ENCODE measurements at places on chromosomes 6 and 20. TPM values are rescaled to one million over a fixed set of nuclear protein-coding genes. Genes with fewer than 3 reads are reported as not detected.

GRCh38 chr6:68427630-68428029 is 207.5 kb upstream of the ADGRB3 start:
- H3K27me3 ChIP-seq = no peaks in the 10 kb centered on the region
- no peaks in the 10 kb centered on the region for H3K4me1 ChIP-seq
- H3K27ac ChIP-seq = no peak overlapping the region
- H3K36me3 ChIP-seq = no peaks in the 10 kb centered on the region
- H3K4me3 ChIP-seq = no peak overlapping the region

The GRIK2 gene
- 0.45 TPM for total RNA-seq

The POPDC3 gene
- not detected for total RNA-seq

DNA sequence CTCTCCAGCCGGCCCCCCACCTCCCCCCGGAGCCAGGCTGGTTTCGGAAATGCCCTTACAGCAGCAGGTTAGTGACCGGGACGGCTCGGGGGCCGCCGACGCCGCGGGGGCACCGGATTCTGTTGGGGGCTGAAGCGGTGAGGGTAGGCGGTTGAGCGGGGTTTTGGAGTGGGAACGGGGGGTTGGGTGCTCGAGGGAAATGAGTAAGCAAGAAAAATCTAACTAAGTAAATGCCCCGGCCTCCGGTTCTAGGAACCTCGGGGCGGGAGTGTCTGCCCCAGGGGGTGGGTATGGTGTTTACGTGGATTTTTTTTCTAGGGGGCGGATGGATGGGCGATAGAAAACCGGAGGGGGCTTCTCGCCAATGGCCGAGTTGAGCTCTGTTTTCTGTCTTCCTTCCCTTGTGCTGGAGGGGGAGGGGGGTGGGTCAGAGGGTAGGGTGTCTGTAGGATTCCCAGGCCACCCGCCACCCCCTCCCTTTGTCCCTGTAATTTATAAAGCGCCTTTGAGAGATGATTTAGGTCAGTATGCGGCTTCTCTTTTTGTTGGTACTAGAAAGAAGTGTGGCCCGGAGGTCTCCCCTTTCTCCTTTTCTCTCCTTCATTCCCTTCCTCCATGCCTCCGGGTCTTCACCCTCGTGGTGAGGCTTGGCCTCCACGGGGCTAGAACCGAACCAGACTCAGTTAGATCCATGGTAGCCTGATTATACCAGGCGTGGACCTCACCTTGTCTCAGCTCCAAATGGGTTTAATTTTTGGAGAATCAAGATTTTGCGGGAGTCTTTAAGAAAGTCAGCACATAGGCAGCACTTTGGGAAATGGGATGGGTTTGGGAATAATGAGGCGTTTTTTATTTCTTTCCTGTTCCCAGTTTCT is 2.3 kb downstream of the E2F3 start:
- H3K4me3 ChIP-seq = peak overlapping the region; percentile 74
- H3K27ac ChIP-seq = peak overlapping the region; percentile 91
- H3K27me3 ChIP-seq = no peaks in the 10 kb centered on the region
- DNase-seq = peak; percentile 34
- no peaks in the 10 kb centered on the region for H3K4me1 ChIP-seq
- no peaks in the 10 kb centered on the region for H3K36me3 ChIP-seq

The C6orf15 gene
- total RNA-seq = not detected

The PRDM1 gene
- total RNA-seq = 16.2 TPM

DNA sequence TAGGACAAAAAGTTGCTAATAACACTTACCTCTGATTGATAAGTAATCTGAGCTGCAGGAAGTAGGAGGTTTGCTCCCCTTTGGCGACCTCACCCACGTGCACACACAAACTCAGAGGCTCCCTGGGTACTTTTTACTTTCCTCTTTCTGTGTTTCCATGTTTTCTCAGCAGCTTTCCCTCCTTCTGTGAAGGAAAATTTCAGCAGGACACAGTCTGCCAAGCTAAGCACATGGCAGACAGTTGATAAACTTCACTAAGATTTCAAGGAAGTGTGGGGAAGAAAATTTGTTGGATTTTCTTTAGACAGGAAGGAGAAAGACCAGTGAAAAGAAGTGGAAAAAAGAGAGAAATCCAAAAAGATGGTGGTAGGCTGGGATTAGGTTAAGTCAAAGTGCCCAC is 215.5 kb upstream of the ARG1 start:
- no peak overlapping the region for H3K27ac ChIP-seq
- no peak overlapping the region for H3K4me3 ChIP-seq
- no peaks in the 10 kb centered on the region for H3K4me1 ChIP-seq
- H3K36me3 ChIP-seq = no peaks in the 10 kb centered on the region

The VGLL2 gene
- total RNA-seq = not detected

The ASF1A gene
- 9.9 TPM for total RNA-seq

The ANKEF1 gene
- 9.4 TPM for total RNA-seq

GRCh38 chr20:20561841-20562240 is 150.6 kb downstream of the RALGAPA2 start:
- DNase-seq = no peak
- H3K36me3 ChIP-seq = peaks cover 44% of the 10 kb centered on the region
- no peaks in the 10 kb centered on the region for H3K4me1 ChIP-seq
- no peak overlapping the region for H3K4me3 ChIP-seq

The SLC22A2 gene
- not detected for total RNA-seq

- H3K36me3 ChIP-seq = peaks cover 12% of the 10 kb centered on the region
- H3K4me3 ChIP-seq = no peak overlapping the region
- DNase-seq = no peak
Observed at GRCh38 chr6:654136-654535, 2.8 kb downstream of the HUS1B start.

DNA sequence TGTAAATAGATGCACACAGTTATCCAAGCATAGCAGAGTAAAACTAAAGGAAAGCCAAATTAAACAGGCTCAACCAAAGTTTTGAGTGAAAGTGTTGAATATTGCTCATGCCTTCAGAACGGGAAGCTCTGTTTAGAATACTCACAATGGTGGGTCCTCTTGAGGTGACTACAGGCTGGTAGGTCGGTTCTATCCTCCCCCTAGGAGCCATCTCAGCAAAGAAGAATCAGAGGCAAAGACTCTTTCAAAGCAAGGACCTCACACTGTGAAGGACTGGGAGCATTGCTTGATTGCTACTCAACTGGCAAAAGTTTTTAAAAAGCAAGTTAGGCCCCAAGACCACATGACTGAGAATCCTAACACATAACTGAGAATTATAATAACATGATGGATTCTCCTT is 88.4 kb upstream of the JAG1 start:
- H3K27me3 ChIP-seq = no peaks in the 10 kb centered on the region
- no peaks in the 10 kb centered on the region for H3K36me3 ChIP-seq
- peaks cover 4% of the 10 kb centered on the region for H3K4me1 ChIP-seq
- no peak for DNase-seq
- no peak overlapping the region for H3K27ac ChIP-seq

DNA sequence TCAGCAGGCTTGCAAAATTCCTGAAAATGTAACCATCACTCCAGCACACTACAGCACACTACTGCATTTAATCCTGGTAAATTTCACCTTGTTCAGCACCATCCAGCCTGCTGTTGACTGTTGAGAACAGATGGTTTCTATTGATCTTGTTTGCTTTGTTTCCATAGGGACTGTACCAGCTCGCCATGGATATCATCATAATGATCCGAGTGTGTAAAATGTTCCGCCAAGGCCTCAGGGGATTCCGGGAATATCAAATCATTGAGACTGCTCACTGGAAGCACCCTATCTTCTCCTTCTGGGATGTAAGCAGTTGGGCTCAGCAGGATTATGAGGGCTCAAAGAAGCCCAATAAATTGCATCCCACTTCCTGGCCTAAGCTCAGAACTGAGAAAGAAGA is 4.1 kb downstream of the CNBD2 start:
- H3K36me3 ChIP-seq = no peaks in the 10 kb centered on the region
- H3K4me3 ChIP-seq = no peak overlapping the region
- DNase-seq = no peak
- no peaks in the 10 kb centered on the region for H3K27me3 ChIP-seq
- no peaks in the 10 kb centered on the region for H3K4me1 ChIP-seq

DNA sequence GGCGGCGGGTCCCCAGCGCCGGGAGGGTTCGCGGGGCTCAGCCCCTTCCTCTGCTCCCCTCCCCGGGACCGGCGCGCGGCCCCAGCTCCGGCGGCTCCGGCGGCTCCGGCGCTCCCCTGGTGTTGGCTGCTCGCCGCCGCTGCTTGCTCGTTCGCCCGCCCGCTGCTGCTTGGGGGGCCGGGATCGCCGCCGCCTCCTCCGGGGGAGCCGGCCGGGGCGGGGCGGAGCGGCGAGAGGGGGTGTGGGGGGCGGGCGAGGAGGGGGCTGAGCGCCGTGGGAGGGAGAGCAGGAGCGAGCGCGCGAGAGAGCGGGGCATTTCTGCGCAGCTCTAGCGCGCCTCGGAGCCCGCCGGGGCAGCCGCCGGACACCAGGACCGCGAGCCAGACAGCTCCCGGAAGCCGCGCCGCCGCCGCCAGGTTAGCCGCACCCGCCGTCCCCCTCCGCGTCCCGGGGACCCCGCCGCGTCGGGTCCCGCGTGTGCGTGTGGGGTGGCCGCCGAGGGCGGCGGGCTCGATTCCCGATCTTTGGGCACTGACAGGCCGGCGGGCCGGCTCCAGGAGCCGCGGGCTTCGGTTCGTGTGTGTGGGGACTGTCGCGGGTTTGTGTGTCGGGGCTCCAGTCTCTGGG is 62.0 kb upstream of the EPB41L1 start:
- DNase-seq = peak; percentile 53
- H3K4me1 ChIP-seq = peaks cover 54% of the 10 kb centered on the region
- H3K27me3 ChIP-seq = peaks cover 31% of the 10 kb centered on the region
- H3K36me3 ChIP-seq = no peaks in the 10 kb centered on the region
- H3K4me3 ChIP-seq = peak overlapping the region; percentile 74

GRCh38 chr6:138310821-138311220 is 66.9 kb upstream of the SMIM28 start:
- H3K36me3 ChIP-seq = peaks cover 38% of the 10 kb centered on the region
- no peak for DNase-seq
- H3K27ac ChIP-seq = no peak overlapping the region
- no peaks in the 10 kb centered on the region for H3K27me3 ChIP-seq
- no peak overlapping the region for H3K4me3 ChIP-seq
- peaks cover 32% of the 10 kb centered on the region for H3K4me1 ChIP-seq

- DNase-seq = peak; percentile 28
- H3K4me3 ChIP-seq = peak overlapping the region; percentile 25
- no peaks in the 10 kb centered on the region for H3K27me3 ChIP-seq
- peaks cover 19% of the 10 kb centered on the region for H3K4me1 ChIP-seq
- no peaks in the 10 kb centered on the region for H3K36me3 ChIP-seq
- H3K27ac ChIP-seq = peak overlapping the region; percentile 87
Observed at GRCh38 chr6:111759331-111759835, 113.9 kb downstream of the FYN start.

GRCh38 chr20:57224641-57225138 is 41.8 kb downstream of the BMP7 start:
- no peak overlapping the region for H3K27ac ChIP-seq
- no peak overlapping the region for H3K4me3 ChIP-seq
- H3K27me3 ChIP-seq = peaks cover 18% of the 10 kb centered on the region
- H3K4me1 ChIP-seq = no peaks in the 10 kb centered on the region
- no peaks in the 10 kb centered on the region for H3K36me3 ChIP-seq
- DNase-seq = peak; percentile 72

GRCh38 chr6:166588691-166589336 is 2.3 kb upstream of the RAMACL start:
- H3K27me3 ChIP-seq = no peaks in the 10 kb centered on the region
- H3K4me1 ChIP-seq = peaks cover 40% of the 10 kb centered on the region
- DNase-seq = peak; percentile 40
- no peaks in the 10 kb centered on the region for H3K36me3 ChIP-seq
- no peak overlapping the region for H3K27ac ChIP-seq

The ABHD16B gene
- not detected for total RNA-seq

The EYA4 gene
- 2.9 TPM for total RNA-seq

The TCFL5 gene
- total RNA-seq = 9.5 TPM

The C20orf141 gene
- total RNA-seq = not detected

DNA sequence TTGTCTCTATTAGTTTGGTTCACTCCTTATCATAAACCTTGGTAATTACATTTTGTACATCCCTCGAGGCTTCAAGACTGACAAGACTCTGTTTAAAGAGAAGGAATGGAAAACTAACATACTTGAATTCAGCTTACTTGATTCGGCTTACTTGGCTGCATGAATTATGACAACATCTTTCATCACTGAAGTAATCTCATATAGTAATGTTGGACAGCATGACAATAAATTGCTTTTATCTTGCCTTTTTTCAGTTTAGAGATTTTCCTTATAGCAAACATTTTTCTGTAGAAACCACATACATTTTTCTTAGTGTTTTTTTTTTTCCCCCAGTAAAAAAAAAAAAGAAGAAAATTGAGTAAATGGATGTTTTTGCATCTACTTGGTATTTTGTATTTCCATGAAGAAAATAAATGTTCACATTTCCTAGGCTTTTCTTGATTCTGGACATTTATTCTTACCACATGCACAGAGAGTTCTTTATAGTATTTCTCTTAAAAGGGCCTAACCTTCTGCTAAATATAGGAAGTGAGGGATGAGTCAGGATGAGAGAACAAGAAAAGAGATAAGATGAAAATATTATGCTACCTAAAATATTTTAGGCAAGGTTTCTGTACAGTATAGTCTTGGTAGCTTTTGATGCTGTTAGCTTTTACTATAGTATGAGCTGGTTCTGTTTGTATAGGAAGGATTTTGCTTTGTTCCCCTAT is 101.0 kb upstream of the HDGFL1 start:
- no peaks in the 10 kb centered on the region for H3K27me3 ChIP-seq
- H3K36me3 ChIP-seq = no peaks in the 10 kb centered on the region
- H3K4me1 ChIP-seq = peaks cover 14% of the 10 kb centered on the region
- H3K4me3 ChIP-seq = no peak overlapping the region
- no peak for DNase-seq

DNA sequence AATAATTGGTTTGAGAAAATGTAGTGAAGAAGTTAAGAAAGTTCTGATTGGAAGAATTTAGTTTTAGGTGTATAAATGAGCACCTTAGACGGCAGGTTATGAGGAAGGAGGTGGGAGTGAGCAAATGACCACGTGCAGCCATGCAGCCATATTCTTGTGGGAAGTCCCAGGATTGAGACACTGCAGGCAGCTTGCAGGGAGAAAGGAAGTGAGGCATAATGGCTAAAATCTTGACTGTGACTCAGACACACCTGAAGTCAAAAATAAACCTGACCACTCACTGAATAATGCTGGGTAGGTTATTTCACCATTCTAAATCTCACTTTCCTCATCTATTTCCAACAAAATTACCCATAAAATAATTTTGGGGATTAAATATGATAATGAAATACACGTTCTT is 16.6 kb downstream of the DSE start:
- no peak for DNase-seq
- H3K27me3 ChIP-seq = no peaks in the 10 kb centered on the region
- peak overlapping the region; percentile 41 for H3K27ac ChIP-seq
- H3K36me3 ChIP-seq = no peaks in the 10 kb centered on the region

- no peak for DNase-seq
- H3K27ac ChIP-seq = no peak overlapping the region
- no peak overlapping the region for H3K4me3 ChIP-seq
- peaks cover 29% of the 10 kb centered on the region for H3K4me1 ChIP-seq
Observed at GRCh38 chr6:56806368-56806767, 148.5 kb upstream of the BEND6 start.

DNA sequence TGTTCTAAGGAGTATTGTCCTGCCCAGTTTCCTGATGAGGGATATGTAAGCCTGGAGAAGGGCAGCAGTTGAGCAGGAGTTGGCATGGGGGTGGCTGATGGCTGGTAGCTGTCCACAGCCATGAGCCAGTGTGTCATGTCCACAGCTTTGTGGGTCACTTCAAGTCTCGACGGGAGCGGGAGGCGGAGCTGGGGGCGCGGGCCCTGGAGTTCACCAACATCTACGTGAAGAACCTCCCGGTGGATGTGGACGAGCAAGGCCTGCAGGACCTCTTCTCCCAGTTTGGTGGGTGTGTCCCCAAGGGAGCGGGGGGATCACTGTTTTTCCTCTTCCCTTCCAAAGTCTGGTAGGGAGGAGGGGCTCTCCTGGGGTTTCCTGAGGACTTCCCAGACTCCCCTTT is 8.9 kb downstream of the PABPC1L start:
- H3K36me3 ChIP-seq = peaks cover 58% of the 10 kb centered on the region
- no peak for DNase-seq
- no peak overlapping the region for H3K27ac ChIP-seq
- H3K4me3 ChIP-seq = no peak overlapping the region
- no peaks in the 10 kb centered on the region for H3K27me3 ChIP-seq
